Adrenal gland (tissue), 19 donors: ENCODE measurements at places on chromosomes 7 and 10. TPM values are rescaled to one million over a fixed set of nuclear protein-coding genes. Genes with fewer than 3 reads are reported as not detected.

Gene RARRES2
- 3,445 TPM for polyA plus RNA-seq

Gene CDH23
- polyA plus RNA-seq: 20.2 TPM

Gene AEBP1
- 155 TPM for polyA plus RNA-seq

Gene SPDYE3
- polyA plus RNA-seq: not detected

Gene LAMB4
- 0.40 TPM for polyA plus RNA-seq

Gene GIMAP2
- polyA plus RNA-seq: 7.8 TPM

Gene TLX1
- polyA plus RNA-seq: not detected

Gene MRLN
- 0.64 TPM for polyA plus RNA-seq

Gene ADRA2A
- polyA plus RNA-seq: 0.32 TPM

Gene FAM241B
- polyA plus RNA-seq: 3.4 TPM

Gene FLNC
- 1.8 TPM for polyA plus RNA-seq

Gene GRM8
- polyA plus RNA-seq: 0.10 TPM

Gene SCD
- 979 TPM for polyA plus RNA-seq

Gene GPR85
- 2.3 TPM for polyA plus RNA-seq

Gene DEPP1
- 86.8 TPM for polyA plus RNA-seq

Gene REPIN1
- polyA plus RNA-seq: 140 TPM

Gene ECHS1
- polyA plus RNA-seq: 126 TPM

Gene GPR26
- not detected for polyA plus RNA-seq

Gene DPP6
- polyA plus RNA-seq: 1.3 TPM

Gene SUN3
- polyA plus RNA-seq: 0.20 TPM

Gene TRUB1
- 53.0 TPM for polyA plus RNA-seq

Gene ACTR3C
- polyA plus RNA-seq: 10.7 TPM

Gene TAS2R5
- polyA plus RNA-seq: 0.32 TPM

Gene CALCR
- 0.03 TPM for polyA plus RNA-seq

Gene EIF3B
- 183 TPM for polyA plus RNA-seq

Gene RBP3
- not detected for polyA plus RNA-seq
